H7 (cell line): ENCODE measurements at places on chromosomes 6 and 20. TPM values are rescaled to one million over a fixed set of nuclear protein-coding genes. Genes with fewer than 3 reads are reported as not detected.
A peak's percentile ranks its signal among the peaks of the same experiment; 100 is the strongest.

GRCh38 chr20:15902493-15902892, 670.8 kb downstream of the KIF16B start:
- DNase-seq, result peak; percentile 16

DNA sequence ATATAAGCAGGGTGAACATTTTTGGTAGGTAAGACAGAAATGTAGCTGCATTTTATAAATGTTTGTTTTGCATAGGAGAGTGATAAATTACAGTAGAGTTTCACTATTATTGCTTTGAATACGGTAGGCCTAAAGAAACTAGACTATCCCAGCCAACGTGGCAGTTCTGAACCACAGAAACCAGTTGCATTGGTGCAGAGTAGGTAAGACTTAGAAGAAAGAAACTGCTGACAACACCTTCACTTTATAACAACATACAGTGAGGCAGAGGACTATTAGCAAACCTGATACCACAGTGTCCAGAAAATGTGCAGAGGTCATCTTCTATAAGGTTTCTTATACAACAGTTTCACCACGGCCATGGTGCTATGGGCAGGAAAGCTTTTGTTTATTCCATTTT, 566.1 kb downstream of the KIF16B start:
- no peak for DNase-seq

DNA sequence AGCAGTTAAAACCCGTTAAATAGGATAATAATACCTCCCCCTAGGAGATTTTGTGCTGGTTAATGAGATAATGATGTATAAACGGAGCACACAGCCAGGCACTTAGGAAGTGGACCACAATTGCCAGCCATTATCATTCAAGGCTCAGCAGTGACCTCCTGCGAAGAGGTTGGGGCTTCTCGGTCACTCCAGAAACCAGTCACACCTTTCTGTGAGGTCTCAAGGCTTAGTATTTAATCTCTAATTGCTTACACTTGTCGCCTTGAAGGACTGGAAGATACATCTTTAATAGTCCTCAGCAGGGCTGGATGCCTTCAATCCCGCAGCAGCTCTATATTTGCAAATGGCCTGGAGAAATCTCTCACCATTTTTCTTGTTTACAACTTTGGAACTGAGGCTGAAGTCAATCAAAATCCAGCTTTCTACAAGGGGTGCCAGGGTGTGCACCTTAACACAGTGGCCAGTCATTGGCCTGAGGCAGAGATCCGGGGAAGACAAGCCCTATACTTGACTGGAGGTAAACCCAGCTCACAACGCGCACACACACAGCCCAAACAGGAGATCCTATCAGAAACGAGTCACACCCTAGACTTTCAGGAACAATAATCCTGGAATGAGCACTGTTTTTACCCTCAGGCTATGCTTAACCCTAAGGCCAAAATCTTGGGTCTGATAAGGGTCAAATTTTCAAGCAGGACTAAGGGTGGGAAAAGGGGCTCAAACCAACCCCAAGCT, 1.2 kb downstream of the POU5F1 start:
- peak; percentile 36 for DNase-seq

DNA sequence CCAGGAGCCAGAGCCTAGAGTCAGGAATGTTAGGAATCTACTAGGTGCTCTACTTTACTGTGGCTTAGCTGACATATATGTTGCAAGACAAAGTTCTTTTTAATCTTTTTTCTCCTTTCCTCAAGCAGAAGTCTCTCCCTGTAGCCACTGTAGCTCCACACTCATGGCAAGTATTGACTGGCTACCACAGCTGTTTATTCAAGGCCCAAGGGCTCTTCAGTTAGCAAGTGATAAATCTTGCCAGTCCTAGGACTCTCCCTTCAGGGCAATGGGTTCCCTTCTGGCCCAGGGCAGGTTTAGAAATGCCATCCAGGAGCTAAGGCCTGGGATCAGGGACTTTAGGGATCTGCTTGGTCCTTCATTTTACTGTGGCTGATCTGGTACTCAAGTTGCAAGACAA, 82.0 kb upstream of the TNFRSF21 start:
- no peak for DNase-seq

DNA sequence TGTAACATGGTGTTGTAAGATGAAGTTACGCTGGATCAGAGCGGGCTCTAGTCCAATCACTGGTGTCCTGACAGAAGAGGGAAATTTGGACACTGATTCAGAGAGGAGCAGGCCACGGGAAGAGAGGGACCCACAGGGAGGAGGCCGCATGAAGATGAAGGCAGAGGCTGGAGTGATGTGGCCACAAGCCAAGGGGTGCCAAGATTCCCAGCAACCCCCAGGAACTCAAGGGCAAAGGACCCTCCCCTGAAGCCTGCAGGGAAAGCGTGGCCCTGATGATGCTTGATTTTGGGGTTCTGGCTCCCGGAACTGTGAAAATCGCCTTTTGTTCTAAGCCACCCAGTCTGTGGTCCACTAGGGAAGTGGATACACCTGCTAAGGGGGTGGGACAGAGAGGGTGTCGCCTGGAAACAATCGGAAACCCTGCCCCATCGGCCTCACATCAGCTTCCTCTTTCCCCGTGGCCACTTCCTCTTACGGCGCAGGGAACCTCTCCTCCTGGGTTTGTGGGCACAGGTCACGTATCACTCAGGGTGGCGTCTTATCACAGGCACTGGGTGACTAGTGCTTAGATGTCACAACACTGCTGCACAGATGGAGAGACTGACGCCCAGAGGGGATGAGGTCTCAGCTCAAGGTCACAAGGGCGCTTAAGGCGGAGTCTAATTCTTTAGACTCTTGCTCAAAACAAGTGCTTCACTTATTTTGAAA, 58.0 kb downstream of the SULF2 start:
- no peak for DNase-seq

GRCh38 chr6:109897025-109897424, 81.1 kb upstream of the GPR6 start:
- DNase-seq, result no peak

DNA sequence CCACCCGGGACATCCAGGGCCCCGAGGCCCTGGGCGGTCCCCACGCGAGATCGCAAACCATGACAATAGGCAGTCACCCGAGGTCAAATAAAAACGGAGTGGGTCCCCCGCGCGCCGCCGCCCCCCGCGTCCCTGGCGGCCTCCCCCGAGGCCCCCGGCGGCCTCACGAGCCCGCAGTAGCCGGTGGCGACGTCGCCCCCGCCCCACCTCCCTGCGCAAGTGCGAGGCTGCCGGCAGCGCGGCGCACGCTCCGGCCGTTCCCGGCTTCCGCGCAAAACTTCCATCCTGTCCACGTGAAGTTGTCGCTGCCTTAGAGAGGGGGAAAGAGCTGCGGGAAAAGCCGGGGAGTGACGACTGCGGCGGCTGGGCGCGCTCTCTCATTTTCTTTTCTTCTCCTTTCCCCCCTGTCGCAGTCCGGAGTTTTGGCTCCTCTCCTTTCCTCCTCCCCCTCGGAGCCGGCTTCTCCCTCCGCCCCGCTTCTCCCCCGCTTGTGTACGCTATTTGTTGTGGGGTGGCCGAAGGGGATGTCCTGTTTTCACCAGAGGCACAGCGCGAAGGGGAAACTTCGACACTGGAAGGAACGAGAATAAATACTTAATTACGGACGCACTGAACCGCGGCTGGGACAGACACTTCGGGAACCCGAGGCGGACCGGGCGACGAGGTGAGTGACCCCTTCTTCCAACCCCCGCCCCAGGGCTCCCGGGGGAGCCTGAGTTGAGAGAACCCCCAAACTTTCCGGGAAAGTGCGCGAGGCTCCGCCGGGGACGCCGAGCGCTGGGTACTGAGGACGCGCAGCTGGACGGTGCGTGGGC, at the start of gene EYA4:
EYA4 (plus strand) TSS at position 272 of the 815 bp plus-strand sequence. CDS start 33,424 bp downstream, outside the sequence.
- peak; percentile 67 for DNase-seq

GRCh38 chr6:52328729-52329128, 33.2 kb upstream of the PAQR8 start:
- no peak for DNase-seq

DNA sequence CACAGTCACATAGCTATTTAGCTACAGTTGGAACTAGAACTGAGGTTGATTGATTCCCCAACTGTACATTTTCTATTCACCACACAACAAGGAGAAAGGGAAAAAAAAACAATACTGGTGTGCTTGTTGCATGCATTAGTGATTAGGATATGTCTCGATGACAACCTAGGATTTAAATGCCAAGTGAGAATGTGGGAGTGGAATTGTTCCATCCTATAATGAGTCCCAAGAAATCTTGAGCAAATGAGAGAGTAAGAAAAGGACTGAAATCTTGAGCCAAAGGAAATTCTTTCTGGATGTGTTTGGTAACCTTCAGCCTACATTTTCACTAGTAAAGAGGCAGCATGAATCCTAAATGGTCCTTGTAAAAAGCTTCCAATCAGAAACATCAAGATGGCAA, 232.7 kb downstream of the HIVEP2 start:
- DNase-seq, result no peak

DNA sequence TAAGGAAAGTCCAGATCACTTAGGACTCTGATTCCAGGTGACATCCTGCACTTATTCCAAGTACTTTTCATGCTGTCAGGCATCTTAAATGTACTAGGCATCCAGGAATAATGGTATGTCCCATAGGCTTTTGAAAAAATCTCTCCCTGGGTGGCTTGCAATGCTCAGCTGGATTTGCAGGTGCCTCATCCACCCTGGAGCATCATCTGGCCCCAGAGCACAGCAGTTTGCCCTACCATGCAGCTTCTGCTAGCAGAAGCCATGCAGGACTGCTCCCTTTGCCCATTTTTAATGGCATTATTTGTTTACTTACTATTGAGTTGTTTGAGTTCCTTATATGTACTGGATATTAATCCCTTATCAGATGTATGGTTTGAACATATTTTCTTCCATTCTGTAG, 45.2 kb downstream of the DZANK1 start:
- no peak for DNase-seq

The SMPDL3A gene
- total RNA-seq, result 0.89 and 1.8 TPM in 2 replicates

DNA sequence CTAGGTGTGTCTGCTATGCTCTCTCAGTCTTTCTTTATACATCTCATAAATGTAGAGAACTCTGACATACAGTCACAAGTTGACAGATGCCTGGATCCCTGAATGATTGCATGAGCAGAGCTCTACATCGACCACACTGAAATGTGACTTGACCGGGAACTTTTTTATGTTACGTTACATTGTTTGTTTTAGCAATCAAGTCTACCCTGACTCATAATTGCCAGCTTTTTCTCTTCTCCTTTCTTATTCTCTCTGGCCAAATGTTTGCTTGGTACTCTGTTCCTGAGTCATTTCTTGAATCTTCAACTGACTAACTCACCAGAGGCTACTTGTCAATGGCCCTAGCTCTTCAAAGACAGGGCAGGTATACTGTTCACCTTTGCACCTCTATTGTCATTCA, 213.6 kb upstream of the DTNBP1 start:
- DNase-seq, result no peak

- peak; percentile 66 for DNase-seq
Observed at GRCh38 chr6:25627001-25627400, 25.0 kb upstream of the SCGN start.

DNA sequence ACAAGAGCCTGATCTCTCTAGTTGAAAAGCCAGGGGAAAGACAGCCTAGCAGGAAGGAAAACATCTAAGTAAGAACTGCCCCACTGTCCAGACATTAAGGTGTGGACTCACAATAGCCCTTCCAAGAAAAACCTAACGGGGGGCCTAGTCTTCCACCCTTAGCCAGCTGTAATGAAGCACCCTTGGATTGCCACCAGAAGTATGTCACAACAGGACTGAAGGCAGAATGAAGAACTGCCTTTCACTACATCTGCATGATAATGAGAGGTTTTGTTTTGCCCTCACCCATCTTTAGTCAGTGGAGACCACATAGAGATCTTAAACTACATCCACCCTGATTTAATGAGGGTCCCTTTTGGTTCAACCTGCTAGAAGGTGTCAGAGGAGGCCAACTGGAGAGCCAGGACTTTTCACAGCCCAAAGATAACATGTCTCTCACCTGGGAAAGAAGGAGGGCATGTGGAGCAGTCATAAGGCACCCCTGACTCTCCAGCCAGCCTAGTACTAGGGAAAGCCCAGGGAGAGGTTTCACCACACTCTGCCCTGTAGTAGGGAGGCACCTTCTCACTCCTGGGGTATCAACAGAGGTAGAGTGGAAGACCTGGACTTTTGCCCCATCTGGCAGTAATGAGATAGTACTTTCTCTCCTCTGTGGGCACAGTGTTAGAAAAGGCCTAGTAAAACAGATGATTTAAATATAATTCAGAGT, 1017.4 kb upstream of the MANEA start:
- DNase-seq, result no peak

The LGSN gene
- 0.07 and 0.17 TPM in 2 replicates for total RNA-seq

The CPXM1 gene
- 105 and 109 TPM in 2 replicates for total RNA-seq

DNA sequence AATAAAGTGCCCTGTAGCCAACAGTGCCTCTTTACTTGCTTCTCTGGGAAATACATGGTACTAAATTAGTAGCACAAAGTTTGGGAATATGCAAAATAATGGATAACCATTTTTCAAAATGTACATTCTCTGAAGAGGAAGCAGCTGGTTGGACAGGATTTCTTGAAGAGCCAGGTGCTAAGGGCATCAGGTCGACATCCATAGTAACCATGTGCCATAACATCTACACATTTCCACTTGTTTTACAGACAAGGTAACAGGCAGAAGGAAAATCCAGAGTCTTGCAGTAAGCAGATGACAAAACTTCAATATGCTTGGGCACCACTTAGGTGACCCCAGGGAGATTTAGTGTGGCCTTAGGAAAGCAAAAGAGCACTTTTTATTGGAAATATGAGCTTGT, 36.5 kb upstream of the SMIM28 start:
- no peak for DNase-seq

DNA sequence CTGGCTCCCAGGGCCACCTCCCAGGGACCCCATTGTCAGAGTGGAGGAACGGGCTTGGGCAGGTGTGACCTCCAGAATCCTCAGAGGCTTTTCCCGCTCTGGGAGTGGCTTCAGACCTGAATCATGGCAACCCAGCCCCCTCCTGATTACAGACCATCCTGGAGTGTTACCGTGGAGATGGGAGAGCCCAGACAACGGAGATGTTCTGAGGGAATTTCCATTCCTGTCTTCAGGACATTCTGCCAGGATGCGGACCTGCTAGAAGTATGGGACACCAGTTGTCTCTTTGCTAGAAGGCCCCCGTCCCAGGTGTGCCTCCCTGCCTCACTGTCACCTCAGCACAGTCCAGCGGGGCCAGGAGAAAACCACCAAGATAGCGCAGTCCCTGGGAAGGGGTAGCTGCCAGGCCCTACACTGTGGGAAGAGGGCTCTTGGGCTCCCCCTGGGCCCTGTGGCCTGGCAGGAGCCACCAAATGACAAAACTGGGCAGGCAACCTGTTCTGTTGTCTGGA, 109.9 kb downstream of the PSMB1 start:
- peak; percentile 85 for DNase-seq

- DNase-seq, result no peak
Observed at GRCh38 chr6:36000451-36000850, 24.0 kb downstream of the SLC26A8 start.

DNA sequence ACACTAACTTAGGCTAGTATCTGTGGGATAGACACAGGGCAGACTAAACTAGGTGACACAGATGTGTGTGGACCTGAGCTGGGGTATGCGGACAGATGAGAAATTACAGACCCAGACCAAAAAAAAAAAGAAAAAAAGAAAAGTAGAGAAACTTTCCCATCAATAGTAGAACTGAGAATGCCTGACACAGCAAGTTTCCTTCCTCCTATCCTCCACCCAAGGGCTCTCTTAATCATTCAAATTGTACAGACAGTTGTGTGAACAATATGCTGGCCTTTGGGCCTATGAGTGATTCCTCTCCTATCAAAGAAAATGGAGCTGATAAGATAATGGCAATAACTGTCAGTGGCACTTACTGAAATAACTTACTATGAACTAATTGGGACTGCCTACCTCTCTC, 226.7 kb upstream of the PRDM1 start:
- no peak for DNase-seq
